ENCODE measurements at places on chromosomes 11 and 22.

DNA sequence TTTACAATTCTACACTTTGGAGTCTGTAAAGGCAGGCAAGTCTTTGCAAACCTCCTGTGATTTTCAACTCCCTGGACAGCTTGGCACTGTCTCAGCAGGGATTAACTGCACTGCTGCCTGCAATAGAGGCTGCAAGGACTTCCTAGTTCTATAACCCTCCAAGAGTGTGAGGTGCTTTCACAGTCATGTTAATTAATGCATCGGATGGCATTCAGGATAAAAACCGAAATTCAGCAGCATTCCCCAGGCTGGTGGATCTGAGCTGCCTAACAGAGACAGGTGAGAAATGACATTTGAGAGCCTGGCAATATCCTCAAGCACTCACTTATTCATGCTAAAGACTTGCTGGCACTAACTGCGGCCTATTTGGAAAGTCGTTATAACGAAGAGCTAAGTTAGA, 85.0 kb downstream of the LARGE1 start:
- no peak for DNase-seq

- no peak for DNase-seq
Measured at GRCh38 chr11:27558401-27558800, 51.8 kb upstream of the LIN7C start.

- DNase-seq: no peak
Measured at GRCh38 chr11:69641681-69642548, 959 bp downstream of the CCND1 start.

GRCh38 chr11:76293189-76293631, 86.9 kb upstream of the WNT11 start:
- no peak for DNase-seq

GRCh38 chr22:45290410-45290936, 5.7 kb downstream of the UPK3A start:
- no peak for DNase-seq

DNA sequence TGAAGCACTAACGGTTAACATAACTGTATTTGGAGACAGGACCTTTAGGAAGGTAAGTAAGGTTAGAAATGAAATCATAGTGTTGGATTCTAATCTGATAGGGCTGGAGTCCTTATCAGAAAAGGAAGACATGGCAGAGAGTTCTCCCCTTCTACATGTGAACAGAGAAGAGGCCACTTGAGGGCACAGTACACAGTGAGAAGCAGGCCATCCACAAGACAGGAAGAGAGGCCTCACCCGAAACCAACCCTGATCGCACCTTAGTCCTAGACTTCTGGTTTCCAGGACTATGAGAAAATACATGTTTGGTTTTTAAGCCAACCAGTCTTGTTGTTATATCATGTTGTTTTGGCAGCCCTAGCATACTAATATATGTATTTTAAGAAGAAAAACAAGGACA, 170.0 kb downstream of the LRRC4C start:
- no peak for DNase-seq

DNA sequence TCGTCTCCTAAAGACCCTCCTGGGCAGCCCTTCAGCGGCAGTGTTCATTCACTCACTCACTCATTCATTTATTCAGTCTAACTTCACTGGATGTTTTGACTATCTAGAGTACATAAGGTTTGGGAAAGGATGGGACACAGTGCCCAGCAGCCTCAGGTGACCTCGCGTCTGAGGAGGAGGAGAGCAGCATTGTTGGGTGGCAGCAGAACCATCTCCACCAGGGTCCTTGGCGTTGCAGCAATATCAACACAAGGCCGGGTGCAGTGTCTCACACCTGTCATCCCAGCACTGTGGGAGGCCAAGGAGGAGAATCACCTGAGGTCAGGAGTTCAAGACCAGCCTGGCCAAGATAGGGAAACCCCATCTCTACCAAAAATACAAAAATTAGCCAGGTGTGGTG, 408.0 kb downstream of the BRD1 start:
- DNase-seq: no peak
